ENCODE measurements at places on chromosomes 7 and 10.

DNA sequence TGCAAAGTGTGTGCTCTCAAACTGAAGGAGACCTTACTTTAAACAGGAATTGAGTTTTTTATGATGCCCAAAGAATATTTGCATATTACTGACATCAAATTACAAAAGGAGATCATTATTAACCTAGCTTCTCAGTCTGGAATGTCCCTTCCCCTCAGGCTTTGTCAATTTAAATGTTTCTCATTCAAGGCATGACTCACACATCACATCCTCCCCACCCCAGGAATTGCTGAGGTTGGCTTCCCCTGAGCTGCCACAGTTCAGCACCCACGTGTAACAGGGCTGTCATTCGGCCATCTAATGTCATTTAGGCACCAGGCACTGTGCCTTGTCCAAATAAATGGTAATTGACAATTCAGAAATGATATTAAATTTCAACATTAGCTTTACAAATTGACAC, 305.9 kb upstream of the MGMT start:
- peak; percentile 51 for DNase-seq

DNA sequence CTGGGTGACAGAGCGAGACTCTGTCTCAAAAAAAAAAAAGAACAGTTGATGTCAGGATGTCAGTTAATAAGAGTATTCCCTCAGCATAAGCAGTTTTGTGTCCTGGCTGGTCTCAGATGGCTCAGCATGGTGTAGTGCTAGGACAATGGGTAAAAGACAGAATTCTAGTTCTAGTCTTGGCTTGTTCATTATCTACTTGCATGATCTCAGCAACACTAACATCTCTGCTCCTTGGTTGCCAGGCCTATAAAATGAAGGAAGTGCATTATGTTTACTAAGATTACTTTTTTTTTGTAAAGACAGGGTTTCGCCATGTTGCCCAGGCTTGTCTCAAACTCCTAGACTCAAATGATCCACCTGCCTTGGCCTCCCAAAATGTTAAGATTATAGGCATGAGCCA, 84.3 kb upstream of the SP8 start:
- no peak for DNase-seq

DNA sequence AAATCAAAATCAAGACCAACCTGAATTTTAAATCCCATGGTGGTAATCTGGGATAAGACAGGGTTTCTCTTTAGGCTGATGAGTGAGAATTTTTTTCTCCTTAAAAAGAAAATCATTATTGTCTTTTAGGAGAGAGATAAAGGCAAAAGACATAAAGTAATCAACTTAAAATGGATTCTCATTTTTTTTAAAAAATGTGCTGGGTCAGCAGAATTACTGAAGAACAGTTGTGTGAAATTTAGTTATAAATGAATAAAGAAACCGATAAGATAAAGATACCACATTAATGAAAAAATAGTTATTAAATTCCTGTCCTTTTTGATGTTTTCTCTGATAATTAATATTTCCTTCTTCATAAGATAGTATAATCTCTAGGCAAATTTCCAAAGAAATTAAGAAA, 161.3 kb upstream of the YAE1 start:
- DNase-seq, result no peak

DNA sequence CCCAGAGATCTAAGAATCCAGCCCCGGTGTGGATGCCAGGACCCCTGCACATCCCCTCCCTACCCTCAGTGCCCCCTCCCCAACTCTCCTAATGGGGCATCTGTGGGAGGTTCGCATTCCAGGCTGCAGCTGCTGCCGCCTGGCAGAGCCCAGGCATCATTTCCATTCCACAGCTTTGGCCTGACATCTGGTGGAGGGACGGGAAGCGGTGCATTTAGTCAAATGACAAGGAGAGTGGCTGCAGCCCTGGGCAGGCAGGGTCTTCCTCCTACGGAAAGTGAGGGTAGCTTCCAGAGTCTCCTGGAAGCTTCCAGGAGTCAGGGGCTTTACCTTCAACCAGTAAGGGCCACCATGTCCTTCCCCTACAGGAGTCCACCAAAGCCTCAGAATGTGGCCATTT, 30.8 kb downstream of the PRLHR start:
- no peak for DNase-seq

- no peak for DNase-seq
These were observed 39.4 kb downstream of the PHTF2 start for GRCh38 chr7:77837966-77838365.

DNA sequence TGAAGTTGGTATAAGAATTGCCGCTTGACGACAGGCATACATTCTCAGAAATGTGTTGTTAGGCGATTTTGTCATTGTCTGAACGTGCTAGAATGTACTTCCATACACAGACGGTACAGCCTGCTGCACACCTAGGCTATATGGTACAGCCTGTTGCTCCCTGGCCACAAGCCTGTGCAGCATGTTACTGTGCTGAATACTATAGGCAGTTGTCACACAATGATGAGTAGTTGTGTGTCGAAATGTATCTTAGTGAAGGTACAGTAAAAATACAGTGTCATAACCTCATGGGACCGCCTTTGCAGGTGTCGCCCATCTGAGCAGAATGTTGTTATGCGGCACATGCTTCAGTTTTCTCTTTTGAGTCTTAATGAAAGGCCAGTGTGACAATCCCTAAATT, 66.5 kb downstream of the SHH start:
- DNase-seq, result no peak

DNA sequence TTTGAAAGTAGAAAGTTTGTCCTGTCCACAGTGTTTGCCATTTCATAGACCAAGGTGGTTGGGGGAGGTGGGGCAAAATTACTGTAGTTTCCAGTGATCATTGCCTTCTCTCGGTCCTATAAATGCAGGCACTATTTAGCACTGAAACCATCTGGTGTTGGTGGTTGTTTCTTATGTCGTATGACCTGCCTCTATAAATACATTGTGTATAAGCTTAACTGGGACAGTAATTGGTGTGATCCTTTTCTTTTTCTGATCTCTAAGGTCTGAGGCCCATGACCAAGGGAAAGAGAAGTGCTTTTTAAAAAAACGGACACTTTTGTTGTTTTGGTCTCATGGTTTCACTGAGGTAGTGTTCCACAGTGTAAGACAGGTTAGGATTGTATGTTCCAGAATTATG, 63.1 kb downstream of the AUTS2 start:
- no peak for DNase-seq

DNA sequence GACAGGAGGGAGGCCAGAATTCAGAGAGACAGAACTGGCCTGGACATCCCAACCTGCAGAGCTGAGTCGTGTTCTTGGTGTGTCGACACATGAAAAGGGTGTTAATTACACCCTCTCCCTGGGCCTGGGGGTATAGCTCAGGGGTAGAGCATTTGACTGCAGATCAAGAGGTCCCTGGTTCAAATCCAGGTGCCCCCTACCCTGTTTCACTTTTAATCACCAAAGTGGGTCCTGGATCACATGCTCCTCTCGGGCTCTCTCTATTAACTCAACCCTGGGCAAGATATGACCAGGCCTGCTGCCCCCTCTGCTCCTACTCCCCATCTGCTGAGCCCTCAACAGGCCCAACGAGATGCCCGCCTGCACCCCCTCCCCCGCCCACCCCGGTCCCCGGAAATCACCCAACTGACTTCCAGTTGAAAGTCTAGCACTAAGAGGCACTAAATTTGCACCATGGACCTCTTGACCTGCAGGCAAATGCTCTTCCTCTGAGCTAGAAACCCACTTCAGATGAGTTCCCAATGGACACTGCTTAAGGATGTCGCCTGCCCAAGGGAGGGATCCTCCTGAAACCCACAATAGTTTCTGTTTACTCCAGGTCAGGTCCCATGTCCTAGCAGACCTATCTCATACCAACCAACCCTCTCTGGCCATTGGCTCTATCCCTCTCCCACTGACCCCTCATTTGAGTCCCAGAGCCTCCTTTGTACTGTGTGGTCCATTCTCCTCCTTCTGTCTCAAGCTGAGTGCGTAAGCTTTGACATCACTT, 137.6 kb downstream of the ZNF467 start:
- no peak for DNase-seq

DNA sequence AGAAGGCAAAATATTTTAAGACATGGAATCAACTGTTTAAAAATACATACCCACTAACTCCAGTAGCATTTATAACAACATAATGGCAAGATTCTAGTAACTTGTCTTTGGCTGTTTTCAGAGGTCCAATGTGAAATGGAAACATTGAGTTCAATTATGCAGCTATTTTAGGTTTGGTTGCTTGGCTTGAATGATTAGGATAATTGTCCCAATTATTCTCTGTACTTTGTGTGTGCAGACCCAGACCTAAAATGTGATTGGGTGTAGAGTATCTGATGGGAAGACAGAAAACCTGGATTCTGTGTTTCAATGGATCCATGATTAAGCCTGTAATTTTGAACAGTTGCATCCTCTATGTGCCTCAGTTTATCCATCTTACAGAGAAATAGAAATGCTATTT, 392.7 kb upstream of the NFE2L3 start:
- DNase-seq, result no peak

DNA sequence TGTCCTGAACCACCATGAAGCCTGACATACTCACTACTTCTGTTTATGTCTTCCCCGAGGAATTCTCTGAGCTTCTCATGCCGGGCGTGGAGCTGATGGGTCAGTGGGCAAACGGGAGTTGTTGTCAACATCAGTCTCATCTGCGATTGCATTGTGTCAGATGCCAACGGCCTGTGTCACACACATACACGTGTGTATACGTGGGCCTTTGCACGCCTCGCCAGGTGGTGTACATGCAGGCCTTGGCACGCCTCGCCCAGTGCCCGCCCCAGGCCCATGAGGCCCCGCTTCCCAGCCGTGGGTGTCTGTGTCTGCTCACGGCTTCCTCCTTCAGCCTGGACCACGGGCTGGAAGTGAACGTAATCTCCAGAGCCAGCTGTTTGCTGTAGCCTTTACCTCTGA, 7.5 kb upstream of the CSGALNACT2 start:
- no peak for DNase-seq

GRCh38 chr7:30898411-30898810, 13.2 kb upstream of the AQP1 start:
- DNase-seq, result no peak

GRCh38 chr10:42941790-42942189, 135.1 kb upstream of the RET start:
- no peak for DNase-seq

GRCh38 chr10:118259288-118259906, 82.7 kb downstream of the FAM204A start:
- peak; percentile 31 for DNase-seq

DNA sequence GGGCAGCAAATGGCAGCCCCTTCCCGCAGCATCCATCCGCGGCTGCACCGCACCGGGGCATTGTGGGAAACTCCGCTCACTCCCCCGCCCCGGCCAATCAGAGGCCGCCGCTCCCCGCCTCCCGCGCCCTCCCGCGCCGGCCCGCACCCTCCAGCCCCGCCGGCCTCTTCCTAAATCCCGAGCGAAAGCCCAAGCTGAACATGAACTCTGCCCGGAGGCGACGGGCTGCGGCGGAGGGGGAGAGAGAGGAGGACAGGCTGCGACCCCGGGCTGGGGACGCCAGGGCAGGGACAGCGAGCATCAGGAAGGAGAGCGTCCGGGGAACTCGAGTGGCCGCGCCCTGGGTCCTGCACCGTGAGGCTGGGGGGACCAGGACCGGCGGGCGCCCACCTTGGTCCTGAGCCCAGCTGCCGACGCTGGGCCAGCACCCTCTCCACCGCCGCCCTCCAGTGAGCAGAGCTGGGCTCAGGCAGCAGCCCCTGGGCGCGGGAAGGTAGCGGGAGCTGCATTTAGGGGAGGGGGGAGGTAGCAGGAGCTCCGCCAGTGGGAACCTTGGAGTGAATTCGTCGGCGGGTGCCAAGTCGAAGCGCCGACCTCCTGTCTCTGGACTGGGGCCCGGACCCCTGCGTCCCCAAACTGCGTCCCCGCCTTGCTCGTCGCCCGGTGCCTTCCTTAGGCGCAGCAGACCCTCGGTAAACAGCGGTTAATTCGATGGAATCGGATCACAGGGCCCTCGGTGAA, at the start of gene DGKI:
DGKI (minus strand) TSS at position 148 of the 741 bp plus-strand sequence.
- DNase-seq, result no peak

- DNase-seq, result no peak
These were observed 812 bp downstream of the PROSER2 start for GRCh38 chr10:11823989-11824346.

DNA sequence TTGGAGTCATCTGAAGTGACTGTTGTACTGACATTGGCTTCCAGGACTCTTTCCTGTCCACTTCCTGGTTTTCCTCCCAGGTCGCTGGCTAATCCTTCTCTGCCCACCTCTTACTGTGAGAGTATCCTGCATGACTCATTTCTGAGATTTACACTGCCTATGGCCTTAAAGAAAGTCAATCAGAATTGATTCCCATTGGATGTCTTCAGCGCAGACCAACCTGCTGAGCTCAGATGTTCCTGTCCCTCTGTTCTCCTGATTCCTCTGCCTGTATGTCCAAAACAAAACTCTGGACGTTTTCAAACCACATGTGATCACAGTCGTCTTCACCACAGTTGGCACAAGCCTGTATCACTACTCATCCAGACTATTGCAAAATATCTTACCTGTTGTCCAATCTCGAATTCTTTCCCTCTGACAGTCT, 262.1 kb downstream of the CREB5 start:
- no peak for DNase-seq

- no peak for DNase-seq
These were observed 8.9 kb upstream of the KLHL7 start for GRCh38 chr7:23096518-23097290.

DNA sequence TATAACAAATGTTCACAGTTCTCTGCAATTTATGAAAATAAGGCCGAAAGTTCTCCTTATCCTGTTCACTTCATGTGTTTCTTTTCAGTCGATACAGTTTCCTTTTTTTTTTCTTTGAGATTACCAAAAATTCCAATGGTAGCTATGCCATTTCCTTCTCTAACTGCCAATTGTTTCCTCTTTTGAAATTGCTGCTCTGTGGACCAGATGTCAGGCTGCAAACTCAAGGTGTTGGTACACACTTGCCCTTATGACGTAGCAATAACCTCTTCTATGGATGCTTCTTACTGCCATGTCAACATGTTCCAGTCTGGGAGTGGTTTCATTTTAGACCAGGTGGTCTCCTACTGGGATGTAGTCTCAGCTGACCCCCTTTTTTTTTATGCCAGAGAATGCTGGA, 52.9 kb downstream of the CASD1 start:
- DNase-seq, result no peak

GRCh38 chr10:71623098-71623985, 96.2 kb downstream of the C10orf105 start:
- DNase-seq, result peak; percentile 62

- DNase-seq, result no peak
These were observed 26.7 kb upstream of the DNAJB6 start for GRCh38 chr7:157309988-157310668.

DNA sequence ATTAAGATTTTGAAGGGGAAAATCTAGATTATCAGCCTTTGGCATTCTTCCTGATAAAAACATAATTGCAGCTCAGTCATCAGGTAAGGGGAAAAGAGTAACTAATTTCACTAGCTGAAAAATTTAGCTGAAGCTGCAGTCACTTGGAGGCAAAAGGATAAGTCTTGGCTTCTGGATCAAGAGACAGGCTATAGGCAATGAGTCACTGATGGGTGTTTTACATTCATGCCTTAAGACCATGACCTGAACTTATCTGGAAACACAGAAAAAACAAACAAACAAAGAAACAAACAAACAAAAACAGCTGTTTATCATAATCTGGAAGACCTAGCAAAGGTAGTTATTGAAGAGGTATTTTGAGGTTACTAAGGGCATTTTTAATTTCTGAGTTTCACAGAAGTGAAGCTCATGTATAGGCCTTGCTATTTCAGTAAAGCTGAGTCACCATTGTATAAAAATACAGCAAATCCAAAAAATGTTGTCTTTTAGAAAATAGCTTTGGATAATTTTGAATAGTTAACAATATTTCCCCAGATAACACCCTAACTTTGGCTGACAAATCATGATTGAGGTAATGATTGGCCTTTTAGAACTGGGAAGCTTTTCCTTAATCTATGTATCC, 40.3 kb downstream of the ZNF22 start:
- DNase-seq, result no peak
